ENCODE measurements at places on chromosomes 4 and X.

DNA sequence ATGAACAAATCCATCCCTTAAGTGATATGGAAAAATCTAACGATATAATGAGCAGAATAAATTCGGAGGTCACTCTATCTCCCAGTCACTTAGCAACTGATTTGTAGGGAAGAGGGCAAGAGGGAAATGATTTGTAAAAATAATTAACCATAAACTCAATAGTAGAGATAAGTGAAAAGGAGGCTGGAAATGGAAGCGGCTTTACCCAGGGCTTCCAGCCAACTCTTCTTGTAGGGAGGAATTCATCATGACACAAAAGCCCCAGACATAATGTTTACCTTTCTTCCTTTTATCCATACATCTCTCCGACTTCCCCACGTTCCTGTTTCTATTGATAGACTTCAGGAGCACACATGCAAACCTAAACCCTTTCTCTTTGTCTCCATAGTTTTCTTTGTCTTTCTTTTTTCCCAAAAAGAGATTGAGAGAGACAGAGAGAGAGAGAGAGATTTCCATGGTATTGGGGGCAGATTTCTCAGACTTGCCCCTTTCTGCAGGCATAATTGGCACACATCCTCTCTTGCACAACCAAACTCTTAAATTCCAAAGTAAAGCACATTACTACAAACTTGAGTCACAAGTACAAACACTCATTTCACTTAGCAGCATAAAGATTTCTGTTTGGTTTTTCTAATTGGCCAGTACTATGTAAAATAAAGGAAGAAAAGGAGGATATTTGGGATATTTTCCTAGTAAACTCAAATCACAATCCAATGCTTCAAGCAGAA is 140.9 kb downstream of the MAPK10 start:
- DNase-seq = no peak

DNA sequence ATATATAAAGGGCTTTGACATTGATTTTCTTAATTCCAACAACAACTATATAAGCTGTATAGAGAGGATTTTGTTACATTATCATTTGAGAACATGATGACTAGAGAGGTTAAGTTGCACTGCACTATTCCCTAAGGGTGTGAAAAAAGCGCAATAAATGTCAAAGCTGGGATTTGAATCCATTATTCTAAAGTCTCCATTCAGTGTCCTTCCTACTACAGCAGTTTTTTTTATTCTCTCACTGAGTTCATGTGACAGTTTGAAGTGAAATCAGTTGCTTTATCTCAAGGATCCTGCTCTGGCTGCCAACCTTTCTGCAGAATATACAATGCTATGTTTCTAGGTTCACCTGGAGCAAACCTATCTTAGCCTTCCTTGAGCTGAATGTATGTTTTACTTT is 177.5 kb downstream of the ANKRD50 start:
- DNase-seq = no peak

DNA sequence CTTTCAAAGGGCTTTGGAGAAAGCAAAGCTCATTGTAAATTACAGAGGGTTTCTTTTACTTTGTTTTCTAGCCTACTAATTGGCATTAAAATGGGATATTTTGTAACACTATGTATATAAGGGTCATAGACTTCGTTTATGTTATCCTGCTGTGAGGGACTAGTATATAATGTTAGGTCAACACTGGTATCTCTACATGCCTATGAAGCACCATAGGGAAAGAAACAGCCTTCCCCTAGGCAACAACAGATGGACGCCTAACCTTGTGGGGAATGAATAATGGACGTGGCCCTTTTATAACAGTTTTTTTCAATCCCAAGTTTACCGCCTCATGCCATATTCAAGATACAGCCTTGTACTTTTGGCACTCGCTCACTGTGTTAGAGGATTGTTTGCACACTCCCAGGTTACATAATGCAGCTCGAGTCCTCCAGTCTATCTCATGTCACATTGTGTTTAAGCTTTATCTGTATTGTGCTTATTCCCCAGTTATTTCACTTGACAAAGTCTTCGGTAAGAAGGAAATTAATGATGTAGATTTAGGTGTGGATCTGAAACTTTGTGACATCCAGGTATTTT is 711.0 kb downstream of the RPA4 start:
- DNase-seq = no peak

DNA sequence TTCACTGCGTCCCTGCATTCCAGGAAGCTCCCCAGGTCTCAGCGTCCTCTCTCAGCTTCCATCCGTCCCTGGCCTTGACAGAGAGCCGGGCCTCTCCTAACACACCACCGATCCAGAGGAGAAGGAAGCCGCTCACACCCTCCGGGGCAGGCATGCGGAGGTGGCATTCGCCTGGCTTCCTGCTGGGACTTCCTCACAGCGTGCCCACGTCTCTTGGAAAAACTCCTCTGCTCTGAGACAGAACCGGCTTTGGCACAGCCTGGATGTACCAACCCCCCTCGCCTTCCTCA is 3.2 kb downstream of the CTAG2 start:
- DNase-seq = no peak

DNA sequence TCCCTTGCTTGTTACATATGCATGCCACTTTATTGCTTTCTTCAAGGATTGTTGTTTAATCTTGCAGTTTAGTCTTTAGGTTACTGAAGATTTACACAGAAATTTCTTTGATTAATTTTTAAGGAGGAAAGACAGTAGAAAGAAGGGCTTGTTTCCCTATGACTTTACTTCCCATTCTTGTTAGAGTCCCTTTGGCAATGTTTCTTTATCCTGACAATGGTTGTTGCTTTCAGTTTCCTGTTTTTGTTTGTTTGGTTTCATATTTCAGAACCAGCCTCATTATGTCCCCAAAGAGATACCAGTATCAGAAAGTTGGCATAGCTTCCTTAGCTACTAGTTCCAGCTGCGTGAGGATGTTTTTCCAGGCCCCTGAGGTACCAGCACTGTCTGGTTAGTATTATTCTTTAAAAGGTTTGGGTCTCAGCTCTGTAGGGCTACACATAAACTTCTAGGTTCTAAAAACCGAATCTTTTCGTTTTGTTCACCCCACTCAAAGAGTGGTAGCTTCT is 61.3 kb upstream of the UNC5C start:
- no peak for DNase-seq

All from stimulated activated naive CD4-positive, alpha-beta T cell (primary cell).